ENCODE measurements at places on chromosomes 11 and 22.

- DNase-seq = no peak
Measured at GRCh38 chr22:46042786-46043185, 65.8 kb upstream of the WNT7B start.

GRCh38 chr11:67600324-67601029, 6.3 kb upstream of the NDUFV1 start:
- DNase-seq = no peak

DNA sequence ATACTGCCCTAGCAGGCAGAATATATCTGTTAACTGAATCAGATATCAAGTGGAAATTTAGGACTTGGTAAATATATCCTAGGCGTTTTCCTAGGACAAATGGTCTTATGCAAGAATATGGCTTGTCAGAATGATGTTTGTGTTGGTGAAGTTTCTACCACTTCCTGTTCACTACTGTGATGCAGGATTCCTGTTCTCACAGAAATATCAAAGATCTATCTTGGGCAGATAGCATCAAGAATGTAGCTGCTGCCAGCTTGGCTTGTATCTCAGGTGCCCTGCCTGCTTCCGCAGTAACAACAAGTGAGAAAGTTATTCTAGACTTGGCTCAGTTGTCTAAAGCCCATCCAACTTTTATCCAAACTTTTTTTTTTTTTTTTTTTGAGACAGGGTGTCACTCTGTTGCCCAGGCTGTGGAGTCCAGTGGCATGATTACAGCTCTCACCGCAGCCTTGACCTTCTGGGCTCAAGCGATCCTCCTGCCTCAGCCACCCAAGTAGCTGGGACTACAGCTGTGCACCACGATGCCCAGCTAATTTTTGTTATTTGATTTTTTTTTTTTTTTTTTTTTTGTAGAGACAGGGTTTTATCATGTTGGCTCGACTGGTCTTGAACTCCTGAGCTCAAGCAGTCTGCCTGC, 61.3 kb downstream of the PPME1 start:
- no peak for DNase-seq

DNA sequence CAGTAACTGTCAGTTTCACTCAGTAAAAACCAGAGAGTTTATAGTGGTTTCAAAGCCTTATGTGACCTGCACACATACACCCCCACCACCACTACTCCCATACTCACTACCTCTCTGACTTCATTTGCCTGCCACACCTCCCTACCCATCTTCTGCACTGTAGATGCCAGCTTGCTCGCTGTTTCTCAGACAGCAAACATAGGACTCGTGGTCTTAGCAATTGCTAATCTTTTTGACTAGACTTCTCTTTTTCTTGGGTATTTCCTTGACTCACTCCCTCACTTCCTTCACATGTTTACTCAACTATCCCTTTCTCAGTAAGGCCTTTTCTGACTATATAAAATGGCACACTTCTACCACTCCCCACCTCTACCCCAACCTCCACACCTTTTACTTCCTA, 27.8 kb downstream of the CEP295 start:
- DNase-seq = no peak

DNA sequence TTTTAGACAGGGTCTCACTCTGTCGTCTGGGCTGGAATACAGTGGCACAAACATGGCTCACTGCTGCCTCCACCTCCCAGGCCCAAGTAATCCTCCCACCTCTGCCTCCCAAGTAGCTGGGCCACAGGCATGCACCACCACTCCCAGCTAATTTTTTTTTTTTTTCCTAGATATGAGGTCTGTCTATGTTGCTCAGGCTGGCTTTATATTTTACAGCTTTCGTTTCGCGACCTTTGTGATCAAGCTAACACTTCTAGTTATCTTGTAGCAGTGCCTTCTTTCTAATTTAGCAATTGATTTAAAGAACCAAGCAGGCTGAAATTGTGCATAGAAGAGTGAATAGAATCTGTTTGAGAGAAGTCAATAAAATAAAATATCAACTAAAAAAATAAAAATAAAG, 11.3 kb downstream of the CKAP5 start:
- DNase-seq = no peak

DNA sequence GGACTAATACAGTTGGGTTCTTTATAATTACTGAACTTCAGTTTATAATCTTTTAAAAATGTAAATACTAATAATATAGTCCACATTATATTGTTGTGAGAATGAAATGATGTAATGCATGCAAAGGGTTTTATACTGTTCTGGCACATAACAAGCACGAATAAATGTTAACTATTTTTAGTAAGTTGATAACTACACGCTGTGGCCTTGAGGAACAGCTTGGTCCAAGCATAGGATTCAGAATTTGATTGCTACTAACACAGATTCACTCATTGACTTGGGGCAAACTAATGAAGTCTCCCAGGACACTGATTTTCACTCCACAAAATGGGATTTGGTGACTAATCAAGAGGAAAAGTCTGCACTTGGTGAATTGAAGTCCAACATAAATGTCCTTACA, 38.3 kb downstream of the KCNA4 start:
- no peak for DNase-seq

- DNase-seq = no peak
Measured at GRCh38 chr22:30662040-30662439, 5.6 kb downstream of the DUSP18 start.

- no peak for DNase-seq
Measured at GRCh38 chr11:45045683-45046471, 95.2 kb upstream of the TP53I11 start.

All from cortex of kidney (tissue), 1 donor.